ENCODE measurements at places on chromosomes 12 and 14. TPM values are rescaled to one million over a fixed set of nuclear protein-coding genes. Genes with fewer than 3 reads are reported as not detected.

The SVOP gene
- not detected for polyA plus RNA-seq

The RNASE4 gene
- 35.1 TPM for polyA plus RNA-seq

The CLEC4D gene
- polyA plus RNA-seq: not detected

The DAZAP2 gene
- 497 TPM for polyA plus RNA-seq

The SLC38A4 gene
- polyA plus RNA-seq: 0.19 TPM

The CRIP1 gene
- polyA plus RNA-seq: 3.0 TPM

The HVCN1 gene
- polyA plus RNA-seq: 6.3 TPM

The ANKS1B gene
- not detected for polyA plus RNA-seq

The RNASE7 gene
- not detected for polyA plus RNA-seq

The DIO3 gene
- not detected for polyA plus RNA-seq

The SLC7A8 gene
- polyA plus RNA-seq: 0.88 TPM

The BCAT1 gene
- 21.6 TPM for polyA plus RNA-seq

The BICD1 gene
- 13.9 TPM for polyA plus RNA-seq

The SLC25A21 gene
- 0.98 TPM for polyA plus RNA-seq

The POTEM gene
- not detected for polyA plus RNA-seq

The MDP1 gene
- 22.7 TPM for polyA plus RNA-seq

All from endothelial cell of umbilical vein (primary cell).